Activated CD4-positive, alpha-beta T cell treated with anti-CD3 and anti-CD28 coated beads for 1 hour (primary cell): ENCODE measurements at places on chromosomes 12 and 14.

DNA sequence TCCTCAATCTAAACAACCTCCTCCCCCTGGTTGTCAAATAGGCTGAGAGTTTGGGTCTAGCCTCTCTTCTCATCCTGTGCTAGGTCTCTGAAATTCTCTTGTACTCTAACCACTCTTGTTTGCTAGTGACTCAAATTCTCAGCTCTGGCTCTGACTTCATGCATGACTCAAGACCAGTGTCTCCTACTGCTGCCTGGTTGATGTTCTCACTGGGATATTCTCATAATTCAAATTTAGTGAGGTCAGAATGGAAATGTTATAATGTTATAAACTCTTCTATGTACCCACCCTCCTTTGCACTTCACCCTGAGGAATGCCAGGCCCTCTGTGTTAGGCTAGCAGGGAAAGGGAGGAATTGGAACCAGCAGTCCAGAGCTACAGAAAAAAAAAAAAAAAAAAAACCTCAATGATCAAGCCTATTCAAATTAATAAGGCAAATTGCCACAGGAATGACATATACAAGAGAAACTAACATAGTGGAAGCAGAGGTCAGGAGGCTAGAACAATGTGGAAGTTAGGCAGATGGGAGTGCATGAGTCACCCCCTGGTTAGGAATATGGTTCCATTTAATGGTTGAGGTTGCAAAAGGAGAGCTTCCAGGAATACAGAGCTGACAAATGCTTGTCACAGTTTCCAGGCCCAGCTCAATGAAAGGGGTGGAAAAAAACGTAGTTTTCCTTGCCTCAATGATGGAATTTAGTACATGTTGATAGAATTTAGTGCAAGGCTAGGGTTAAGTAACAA lies 459.5 kb downstream of the RMST start:
- DNase-seq = no peak

- no peak for DNase-seq
These were observed 59.1 kb downstream of the UBR7 start for GRCh38 chr14:93266127-93266526.

DNA sequence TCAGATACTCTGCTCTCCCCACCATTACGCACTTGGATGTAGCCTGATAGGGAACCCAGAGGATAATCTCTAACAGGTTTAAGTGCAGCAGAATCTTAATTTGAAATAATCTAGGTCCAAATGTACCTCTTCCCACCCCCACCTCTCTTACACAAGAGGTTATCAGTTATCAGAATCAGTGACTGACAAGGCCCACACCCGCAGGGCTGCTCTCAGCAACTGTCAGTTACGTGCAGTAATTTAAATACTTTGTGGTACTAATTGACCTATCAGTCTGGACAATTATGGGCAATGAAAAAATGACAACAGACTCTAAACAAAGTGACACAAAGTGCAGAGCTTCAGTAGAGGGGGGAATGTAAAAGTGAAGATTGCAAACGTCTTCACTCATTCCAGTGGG lies 74.0 kb downstream of the CLIP1 start:
- DNase-seq = no peak

GRCh38 chr12:108815875-108816594 lies 41.3 kb downstream of the SSH1 start:
- DNase-seq = no peak

GRCh38 chr14:52352569-52352968 lies 38.5 kb downstream of the PTGER2 start:
- DNase-seq = no peak

DNA sequence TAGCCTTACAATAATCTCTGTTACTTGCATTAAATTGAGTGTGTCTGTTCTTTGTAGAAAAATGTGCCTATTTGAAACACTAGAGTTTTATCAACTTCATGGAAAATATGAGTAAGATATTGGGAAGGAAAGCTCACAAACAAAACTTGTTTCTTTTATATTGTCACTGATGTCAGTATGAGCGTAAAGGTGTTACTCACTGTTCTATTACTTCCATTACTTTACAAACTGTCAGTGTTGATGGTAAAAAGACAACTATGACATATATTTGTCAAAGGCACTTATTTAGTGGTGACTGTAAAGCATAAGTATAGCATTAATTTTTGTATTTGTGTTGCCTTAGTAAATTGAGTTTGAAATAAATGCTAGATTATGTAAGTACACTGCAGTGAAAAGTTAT lies 193.7 kb upstream of the FLRT2 start:
- no peak for DNase-seq
